ENCODE measurements at places on chromosomes 3 and 15.

GRCh38 chr3:132350814-132351213 lies 33.6 kb downstream of the ACP3 start:
- DNase-seq = no peak

DNA sequence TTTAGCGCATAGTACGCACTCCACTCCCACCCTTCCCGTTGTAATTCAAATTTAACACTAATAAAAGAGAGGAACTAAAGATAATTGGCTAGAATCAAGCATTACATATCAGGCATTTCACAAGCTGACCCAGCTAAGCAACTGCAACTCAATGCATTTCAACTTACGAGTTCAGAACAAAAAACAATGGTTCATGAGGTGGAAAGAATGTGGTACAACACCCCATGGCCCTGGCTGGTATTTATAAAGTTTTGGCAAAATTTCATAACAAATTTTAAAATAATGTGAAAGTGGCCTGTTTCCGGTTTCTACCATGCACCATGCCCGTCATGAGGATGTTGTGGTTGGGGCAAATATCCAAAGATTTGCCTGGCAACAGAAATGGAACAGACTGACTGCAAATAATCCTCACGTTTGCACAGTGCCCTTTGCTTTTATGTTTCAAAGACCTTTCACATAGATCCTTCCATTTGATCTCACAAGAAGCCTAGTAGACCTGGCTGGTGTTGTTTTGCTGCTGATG lies 455.3 kb upstream of the NR2F2 start:
- no peak for DNase-seq

DNA sequence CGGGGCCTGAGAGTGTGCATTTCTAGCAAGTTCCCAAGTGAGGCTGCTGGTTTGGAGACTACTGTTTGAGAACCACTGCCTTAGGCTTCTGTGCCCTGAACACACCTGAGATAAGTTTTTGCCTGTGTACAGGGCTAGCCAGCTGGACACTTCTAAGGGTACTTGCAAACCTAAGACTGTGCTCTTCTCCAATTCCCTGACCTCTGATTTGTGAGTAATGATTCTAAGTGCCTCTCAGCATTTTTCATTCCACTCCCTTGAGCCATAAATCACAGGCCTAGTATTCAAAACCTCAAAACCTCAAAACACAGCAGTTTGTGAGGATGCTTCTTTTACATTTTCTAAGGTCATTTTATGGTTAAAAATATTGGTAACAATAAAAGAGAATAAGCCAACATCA lies 148.4 kb downstream of the CHST2 start:
- DNase-seq = no peak

DNA sequence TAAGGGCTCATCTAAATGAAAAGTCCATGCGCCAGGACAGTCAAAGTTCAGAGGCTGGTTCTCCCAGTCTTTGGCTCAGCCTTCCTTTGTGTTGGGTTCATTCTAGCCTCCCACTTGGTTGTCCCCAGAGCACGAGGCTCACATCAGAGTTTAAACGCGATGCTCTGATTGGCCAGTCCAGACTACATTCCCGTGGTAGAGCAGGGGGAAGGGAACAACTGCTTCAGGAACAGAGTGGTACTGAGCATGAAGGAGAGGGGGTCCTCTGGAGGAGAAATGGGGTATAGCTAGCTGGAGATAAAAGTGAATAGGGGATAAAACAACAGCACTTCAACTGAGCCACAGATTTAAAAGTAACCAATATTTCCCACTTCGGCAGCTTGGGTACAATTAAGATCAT lies 32.2 kb downstream of the ANAPC13 start:
- no peak for DNase-seq

GRCh38 chr3:50340448-50341329 lies at the start of gene RASSF1:
Gene RASSF1, minus strand, starts transcription at chr3:50340836. Its CDS starts 31 bp downstream, at chr3:50340805.
- no peak for DNase-seq

- DNase-seq = no peak
These were observed 16.9 kb upstream of the FILIP1L start for GRCh38 chr3:100131241-100131640.

GRCh38 chr3:21718943-21719591 lies 31.9 kb downstream of the ZNF385D start:
- no peak for DNase-seq

GRCh38 chr3:18066899-18067582 lies 324.6 kb upstream of the TBC1D5 start:
- no peak for DNase-seq

- no peak for DNase-seq
These were observed 60.5 kb upstream of the ACTC1 start for GRCh38 chr15:34855893-34856292.

- no peak for DNase-seq
These were observed 29.0 kb downstream of the ARIH1 start for GRCh38 chr15:72503147-72503546.

- peak; percentile 44 for DNase-seq
These were observed 20.4 kb upstream of the NFKBIZ start for GRCh38 chr3:101828691-101829436.

DNA sequence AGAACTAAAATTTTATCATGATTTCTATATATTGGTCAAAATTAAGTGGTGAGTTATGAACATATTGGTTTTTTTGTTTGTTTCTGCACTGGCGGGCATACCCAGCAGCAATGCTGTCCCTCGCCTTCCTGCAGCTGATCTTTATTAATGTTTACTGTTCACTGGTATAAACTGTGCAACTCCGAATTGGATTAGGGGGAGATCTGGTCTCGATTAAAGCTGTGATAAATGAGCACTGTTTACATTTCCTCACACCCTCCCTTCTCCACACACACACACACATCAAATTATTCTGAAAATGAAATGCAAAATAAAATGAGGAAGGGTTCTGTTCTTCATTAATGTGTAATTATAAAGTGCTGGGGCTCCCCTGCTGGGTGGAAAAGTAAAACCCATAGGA lies 48.5 kb upstream of the DAZL start:
- DNase-seq = no peak

- DNase-seq = no peak
These were observed 200.2 kb upstream of the DPH6 start for GRCh38 chr15:35746121-35746520.

DNA sequence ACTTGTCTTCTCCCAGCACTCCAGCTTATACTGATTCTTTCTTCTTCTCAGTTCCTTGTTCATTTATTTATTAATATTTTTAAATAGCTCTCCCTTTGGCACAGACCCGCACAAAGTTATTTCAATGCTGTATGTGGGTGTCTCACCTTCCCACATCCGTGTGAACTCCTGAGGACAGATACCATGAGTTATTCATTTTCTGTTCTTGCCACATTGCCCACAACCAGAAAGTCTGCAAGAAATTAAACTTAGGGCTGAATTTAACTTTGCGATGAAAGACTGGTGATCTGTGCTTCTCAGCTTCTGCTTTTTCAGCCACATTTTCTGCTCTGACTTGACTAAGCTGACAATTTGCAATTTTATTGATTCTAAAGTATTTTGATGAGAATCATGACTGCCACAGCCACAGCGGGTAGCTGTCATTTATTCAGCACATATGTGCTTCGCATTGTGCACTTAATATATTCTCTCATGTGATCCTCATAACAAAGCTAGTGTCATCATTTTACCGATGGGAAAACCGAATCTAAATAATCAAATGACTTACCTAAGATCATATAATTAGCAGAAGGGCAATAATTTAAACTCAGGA lies 569.8 kb downstream of the EDEM1 start:
- DNase-seq = no peak

- DNase-seq = no peak
These were observed 110.6 kb downstream of the THSD4 start for GRCh38 chr15:71225851-71226250.

DNA sequence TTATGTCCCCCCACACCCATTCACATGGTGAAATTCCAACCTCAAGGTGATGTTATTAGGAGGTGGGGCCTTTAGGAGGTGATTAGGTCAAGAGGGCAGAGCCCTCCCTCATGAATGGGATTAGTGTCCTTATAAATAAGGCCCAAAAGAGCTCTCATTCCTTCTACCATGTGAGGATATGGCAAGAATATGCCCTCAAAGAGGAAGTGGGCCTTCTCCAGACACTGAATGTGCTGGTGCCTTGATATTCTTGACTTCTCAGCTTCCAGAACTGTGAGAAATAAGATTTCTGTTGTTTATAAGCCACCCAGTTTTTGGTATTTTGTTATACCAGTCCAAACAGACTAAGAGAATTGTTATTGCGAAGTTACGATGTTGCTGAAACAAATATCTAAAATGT lies 94.4 kb downstream of the ANKRD28 start:
- no peak for DNase-seq

DNA sequence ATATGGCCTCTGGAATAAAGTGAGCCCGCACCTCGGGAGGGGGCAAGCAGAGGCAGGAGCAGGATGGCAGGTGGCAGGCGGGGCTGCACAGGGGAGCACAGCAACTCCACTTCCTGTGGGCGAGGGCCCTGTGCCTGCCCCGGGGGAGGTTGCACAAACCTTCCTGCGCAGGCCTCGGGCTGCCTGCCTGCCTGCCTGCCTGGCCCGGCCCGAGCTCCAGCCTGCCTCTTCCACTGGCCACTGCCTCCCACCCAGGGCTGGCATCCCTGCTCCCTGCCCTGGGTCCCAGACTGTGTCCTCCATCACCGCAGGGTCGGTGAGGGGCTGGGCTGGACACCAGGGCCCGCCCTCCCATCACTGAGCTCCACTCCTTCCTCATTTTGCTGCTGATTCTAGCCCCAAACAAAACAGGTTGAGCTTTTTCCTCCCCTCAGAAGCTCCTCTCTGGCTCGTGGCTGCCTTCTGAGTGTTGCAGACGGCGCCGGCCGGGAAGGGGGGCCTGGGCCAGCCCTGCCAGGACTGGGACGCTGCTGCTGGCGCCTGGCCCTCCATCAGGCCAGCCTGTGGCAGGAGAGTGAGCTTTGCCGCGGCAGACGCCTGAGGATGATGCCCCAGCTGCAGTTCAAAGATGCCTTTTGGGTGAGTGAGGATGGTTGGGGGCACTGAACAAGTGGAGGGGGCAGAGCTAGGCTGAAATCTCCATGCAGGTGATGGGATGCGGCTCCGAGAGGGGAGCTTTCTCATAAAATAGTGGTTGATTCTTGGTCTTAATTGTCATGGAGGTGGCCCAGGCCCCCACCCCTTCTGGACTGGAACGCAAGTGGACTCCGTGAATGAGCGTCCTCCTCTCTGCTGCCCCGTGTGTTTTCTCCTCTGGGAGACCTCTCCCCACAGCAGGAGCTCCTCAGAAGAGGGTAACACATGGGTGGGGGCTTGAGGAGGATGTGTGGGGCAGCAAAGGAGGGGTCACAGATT lies at the start of gene PSTPIP1:
Gene PSTPIP1, plus strand, starts transcription at position 156 of the 975 bp plus-strand sequence. Its CDS starts 448 bp downstream, at position 604.
- DNase-seq = peak; percentile 48

- DNase-seq = no peak
These were observed 228.5 kb downstream of the CHL1 start for GRCh38 chr3:425079-425478.

DNA sequence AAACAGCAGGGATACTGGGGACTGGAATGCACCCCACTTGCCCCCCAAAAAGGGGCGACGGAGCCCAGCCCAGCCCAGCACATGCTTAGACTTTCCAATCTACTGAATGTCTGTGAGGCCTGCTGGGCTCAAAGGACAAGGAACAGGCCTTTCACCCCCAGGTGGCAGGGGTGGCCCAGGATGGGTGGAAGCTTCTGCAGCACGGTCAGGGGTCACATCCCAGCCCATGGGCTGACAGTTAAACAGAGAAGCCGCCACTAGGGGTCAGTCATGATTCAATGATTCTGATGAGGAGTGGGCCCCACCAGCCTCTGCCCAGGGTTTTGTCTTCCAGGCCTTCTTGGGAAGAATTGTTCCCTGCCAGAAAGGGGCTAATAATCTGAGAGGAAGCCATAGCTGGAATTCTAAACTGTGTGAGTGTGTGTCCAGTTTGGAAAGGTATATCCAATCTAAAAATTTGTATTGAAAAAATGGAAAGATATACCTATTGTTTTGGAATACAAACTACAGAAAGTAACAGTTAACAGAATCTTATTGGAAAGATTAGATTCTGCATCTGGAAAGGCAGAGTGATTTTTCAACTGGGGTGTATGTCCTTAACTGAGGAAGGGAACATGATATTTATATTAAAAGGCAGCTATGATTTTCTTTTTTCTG lies 2.2 kb downstream of the CHRNB4 start:
- DNase-seq = no peak

- DNase-seq = no peak
These were observed 1.8 kb downstream of the TAMM41 start for GRCh38 chr3:11844891-11845290.

GRCh38 chr3:67617518-67617917 lies 36.9 kb downstream of the SUCLG2 start:
- DNase-seq = no peak

DNA sequence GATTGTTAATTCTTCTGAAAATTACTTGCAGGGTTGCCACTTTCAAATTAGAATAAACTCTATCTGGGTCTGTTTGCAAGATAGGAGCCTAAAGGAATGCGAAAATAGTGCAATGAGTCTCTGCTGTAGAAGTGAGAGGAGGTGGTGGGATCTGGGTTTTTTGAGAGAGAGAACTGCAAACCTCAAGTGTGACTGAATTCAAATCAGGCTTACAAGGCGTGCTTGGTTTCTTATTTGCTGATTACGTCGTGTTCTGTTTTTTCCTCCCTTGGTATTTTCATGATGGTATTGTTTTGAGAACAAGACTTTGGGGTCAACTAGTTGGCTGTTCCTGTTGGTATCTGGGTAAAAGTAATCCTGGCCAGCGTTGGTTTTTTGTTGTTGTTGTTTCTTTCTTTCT lies 490.9 kb upstream of the CFAP20DC start:
- DNase-seq = no peak

Measured in activated CD4-positive, alpha-beta T cell treated with anti-CD3 and anti-CD28 coated beads for 1 hour (primary cell).